Ovary (tissue), 10 donors: ENCODE measurements at places on chromosomes 7 and 10. TPM values are rescaled to one million over a fixed set of nuclear protein-coding genes. Genes with fewer than 3 reads are reported as not detected.

The ELAPOR2 gene
- polyA plus RNA-seq: 2.0 TPM

The PNLIPRP3 gene
- polyA plus RNA-seq: not detected

The CALCR gene
- polyA plus RNA-seq: 0.25 TPM

- DNase-seq: no peak
These were observed 93.6 kb downstream of the ARHGAP22 start for GRCh38 chr10:48511066-48511874.

- DNase-seq: no peak
These were observed 47.2 kb upstream of the MKI67 start for GRCh38 chr10:128173386-128173785.

DNA sequence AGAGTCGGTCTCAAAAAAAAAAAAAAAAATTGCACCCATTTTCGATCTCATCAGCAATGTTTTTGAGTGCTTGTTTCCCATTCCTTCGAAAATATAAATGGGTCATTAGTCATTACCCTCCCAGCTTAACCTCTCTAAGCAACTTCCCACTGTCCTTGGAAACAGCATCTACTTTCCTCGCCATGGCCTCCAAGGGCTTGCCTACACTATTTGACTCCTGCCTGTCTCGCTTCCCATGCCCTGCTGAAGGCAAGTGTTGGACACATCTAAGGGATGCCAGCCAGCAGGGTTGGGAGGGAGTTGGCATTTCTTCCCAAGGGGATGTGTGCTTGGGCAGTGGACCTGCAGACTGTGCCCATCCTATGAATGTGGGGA lies 12.7 kb upstream of the RHBDD2 start:
- no peak for DNase-seq

- DNase-seq: no peak
These were observed 49.4 kb downstream of the ADCYAP1R1 start for GRCh38 chr7:31101544-31101943.

DNA sequence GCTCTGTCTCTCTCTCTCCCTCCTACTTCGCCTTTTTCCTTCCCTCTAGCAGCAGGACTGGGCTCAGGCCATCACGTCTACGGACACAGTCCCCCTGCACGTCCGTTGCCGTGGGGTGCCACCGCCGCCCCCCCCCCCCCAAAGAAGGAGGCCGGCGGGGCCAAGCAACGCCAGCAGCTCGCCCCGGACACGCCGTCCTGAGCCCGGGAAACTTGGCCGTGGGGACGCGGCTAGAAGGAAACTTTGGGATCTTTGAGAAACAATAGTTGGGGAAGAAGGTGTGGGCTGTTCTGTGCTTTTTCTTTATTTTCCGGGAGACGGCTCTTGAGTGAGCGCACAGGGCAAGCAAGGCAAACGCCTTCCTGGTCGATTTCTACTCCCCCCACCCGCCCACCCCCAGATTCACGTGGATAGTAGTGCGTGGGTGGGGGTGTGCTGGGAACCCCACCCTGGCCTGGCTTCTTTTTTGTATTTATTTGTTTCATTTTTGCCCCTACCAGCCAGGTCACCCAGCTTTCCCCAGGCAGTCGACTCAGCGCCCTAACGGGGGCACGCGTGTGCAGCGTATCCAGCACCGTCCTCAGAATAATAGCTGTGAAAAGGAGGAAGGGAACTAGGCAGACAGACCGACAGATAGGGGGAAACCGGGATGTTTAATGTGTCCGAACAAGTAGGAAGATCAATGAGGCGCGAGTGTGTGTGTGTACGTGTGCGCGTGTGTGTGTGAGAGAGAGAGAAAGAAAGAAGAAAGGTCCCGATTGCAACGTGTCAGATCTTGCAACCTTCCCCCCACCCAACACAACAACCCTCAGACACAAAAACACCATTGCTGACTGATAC lies 1.4 kb downstream of the MXI1 start:
- peak; percentile 66 for DNase-seq

DNA sequence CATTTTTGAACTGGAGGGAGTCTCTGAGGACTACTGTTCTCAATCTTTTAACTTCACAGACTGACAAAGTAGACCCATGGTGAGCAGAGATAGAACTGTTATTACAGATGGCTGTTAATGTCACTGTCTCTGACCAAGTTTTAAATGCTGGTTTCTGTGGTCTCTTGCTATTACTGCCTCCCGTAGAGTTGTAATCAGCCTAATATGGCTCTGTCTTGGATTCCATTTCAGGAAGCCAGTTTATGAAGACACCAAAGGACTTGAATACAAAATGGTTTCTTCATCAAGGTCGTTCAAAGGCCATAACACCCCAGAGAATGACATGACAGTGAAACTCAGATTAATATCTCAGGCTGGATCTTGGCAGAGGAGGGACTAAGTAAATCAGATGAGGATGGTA lies 3.9 kb downstream of the SFRP4 start:
- no peak for DNase-seq

DNA sequence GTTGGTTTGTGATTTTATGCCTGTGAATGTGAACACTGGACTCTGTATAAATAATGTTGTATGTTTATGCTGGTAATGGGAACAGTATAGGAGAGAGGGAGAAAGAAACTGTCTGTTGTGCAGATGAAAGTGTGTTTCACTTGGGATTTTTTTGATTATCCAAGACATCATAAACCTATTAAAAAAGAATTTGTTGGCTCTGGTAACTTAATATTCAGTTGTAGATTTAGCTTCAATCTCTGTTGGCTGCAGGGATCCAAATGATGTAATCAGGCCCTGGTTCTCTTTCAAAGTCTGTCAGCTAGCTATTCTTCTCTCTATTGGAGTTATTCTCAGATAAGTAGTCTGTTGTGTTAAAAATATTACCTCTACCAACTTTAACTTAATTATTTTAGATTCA lies 168.8 kb upstream of the RHOBTB1 start:
- DNase-seq: no peak
